ENCODE measurements at places on chromosomes 7 and 10.

DNA sequence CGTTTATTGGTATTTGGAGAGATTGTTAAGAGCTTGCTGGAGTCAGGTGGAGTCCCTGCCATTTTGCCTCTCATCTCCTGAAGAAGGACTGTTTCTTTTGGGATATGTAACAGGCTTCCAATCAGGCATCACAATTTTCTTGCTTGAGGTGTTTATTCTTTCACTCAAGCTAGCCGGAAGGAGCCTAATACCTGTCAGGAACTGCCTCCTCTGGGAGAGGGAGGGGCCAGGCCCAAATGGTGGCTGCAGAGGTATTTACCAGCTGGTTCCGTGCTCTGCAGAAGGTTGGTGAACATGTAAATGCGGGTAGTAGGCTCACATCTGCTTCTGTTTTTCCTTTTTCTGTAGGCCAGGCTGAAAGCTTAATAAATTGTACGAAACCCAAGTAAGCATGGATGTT lies 114.0 kb downstream of the TCF7L2 start:
- DNase-seq, result no peak

GRCh38 chr7:155219947-155220769 lies 77.5 kb upstream of the INSIG1 start:
- no peak for DNase-seq

DNA sequence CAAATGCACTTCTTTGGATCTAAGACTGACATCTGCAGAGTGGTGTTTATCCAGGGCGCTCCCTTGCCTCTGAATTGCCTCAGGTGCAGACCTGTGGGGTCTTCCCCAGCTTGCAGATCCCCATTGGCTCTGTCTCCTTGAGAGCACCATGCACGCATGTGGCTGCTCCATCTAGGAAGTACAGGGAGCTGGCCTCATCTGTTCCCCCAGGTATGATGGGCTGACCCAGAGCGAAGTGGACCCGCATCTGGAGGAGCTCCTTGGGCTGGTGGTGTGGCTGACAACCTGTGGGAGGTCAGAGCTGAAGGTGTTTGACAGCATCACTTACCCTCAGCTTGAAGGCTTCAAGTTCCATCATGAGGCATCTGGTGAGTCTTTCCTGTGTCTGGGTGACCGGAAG lies 44.5 kb downstream of the WDFY4 start:
- DNase-seq, result no peak

GRCh38 chr10:74683067-74683466 lies 143.3 kb upstream of the KAT6B start:
- no peak for DNase-seq

GRCh38 chr10:38741226-38741625 lies 647.1 kb downstream of the ZNF37A start:
- DNase-seq, result no peak

DNA sequence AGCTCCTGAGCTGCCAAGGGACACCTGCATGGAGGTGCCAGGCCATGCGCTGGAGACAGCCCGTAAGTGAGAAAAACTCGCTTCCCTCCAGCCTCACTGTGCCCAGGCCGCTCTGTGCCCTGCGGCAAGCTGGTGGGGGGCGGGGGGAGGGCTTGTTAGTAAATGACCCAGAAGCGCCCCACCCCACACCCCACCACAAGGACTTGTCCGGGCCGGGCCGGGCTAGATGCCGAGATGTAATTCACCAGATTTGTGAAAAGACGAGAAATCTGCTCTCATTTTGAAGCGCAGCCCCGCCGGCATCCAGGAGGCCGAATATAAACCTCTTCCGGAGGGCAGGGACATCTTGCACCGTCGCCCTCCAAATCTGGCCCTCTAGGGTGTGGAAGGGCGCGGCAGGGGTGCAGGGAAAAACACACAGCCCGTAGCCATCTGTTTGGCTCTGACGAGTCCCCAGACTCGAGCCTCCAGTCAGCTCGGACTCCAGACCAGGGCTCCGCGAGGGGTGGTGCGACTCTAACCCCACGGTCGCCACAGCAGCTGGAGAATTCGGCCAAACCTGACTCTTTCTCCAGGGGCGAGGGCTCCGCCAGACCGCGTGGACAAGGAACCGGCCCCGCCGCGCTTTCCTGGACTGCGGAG lies 14.8 kb downstream of the TLX1 start:
- DNase-seq, result no peak

All from NCI-H2081 treated with DMSO at 0.1 percent for 48 hours (cell line).